Heart left ventricle (tissue), 16 donors: ENCODE measurements at places on chromosomes 2 and 18. TPM values are rescaled to one million over a fixed set of nuclear protein-coding genes. Genes with fewer than 3 reads are reported as not detected.

The PRKAG3 gene
- total RNA-seq: not detected

The INSIG2 gene
- 14.6 TPM for total RNA-seq

- no peak for DNase-seq
These were observed 3.5 kb upstream of the DSC2 start for GRCh38 chr18:31105733-31106132.

- DNase-seq: no peak
These were observed 42.6 kb upstream of the CD302 start for GRCh38 chr2:159840616-159841015.

The HOXD11 gene
- not detected for total RNA-seq

The PCARE gene
- total RNA-seq: 1.4 TPM

The ELOA2 gene
- not detected for total RNA-seq
